ENCODE measurements at places on chromosomes 13 and 19.

DNA sequence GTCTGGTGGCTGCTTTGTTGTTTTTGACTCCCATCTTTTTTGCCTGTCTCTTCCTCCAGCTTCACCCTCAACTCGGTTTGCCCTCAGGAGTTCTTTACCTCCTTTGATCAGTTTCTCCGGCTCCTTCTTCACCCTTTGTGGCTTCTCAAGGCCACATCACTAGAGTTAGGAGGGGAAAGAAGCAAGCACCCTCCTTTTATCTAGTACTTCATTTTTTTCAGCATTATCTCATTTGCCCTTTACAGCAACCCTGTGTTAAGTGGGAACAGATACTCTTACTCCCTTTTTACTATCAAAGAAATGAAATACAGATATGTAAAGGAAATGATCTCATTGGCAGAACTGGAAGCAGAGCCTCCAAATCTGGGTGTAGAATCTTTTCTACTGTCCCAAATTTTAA is 26.9 kb downstream of the RAP2A start:
- DNase-seq = no peak

DNA sequence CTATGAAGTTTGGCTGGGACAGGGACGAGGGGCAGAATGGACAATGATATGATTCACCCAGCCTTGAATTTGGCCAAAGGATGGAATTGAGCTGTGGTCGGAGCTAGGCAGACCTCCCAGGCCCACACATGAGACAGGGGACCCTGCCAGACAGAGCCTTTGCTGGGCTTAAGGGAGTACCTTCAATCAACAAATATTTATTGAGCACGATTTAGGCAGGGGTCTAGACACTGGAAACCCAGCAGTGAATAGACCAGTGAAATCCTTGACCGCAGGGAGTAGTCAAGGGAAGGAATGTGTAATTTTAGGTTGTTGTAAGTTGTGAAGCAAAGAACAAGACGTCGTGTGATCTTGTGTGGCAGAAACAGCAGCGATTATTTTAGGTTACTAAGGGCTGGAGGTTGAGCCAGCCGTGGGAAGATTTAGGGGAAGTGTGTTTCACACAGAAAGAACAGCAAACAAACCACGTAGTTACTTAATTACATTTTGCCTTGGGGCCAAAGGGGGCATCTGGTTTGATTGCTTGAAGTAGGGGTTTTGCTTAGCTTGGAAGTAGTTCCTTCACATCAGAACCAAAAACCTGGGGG is 16.9 kb upstream of the AP1M2 start:
- DNase-seq = no peak

DNA sequence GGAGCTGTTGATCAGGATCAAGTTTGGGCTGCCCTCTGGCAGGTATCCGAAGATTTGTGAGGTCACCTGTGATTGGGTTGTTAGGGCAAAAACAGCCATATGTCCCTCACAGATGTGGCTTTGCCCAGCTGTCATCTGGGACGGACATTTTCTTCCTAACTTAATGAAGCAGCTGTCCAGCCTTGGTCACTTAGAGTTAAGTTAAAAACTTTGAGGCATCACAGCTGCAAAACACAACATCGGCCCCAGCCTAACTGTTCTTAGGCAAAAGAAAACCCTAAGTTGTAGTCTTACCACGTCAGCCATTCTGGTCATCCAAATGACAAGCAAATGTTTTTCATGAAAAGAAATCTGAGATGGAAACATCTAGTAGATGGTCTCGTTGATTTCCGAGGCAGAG is 318.4 kb downstream of the DCLK1 start:
- no peak for DNase-seq

GRCh38 chr13:77374786-77375185 is 47.9 kb upstream of the MYCBP2 start:
- no peak for DNase-seq

DNA sequence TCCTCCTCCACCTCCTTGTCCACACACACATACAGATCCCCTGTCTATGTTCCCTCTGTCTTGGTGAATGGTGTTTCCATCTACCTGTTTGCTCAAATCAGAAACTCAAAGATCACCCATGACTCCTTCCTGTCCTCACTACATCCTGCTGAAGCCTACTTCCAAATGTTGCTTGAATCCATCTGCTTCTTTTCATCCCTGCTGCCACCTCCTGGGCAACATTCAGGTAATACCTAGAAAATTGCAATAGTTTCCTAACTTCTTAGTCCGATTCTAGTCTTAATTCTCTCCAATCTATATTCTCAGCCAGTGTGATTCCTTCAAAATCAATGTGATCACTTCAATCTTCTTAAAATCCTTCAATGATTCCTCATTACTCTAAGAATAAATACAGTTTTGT is 155.5 kb upstream of the STARD13 start:
- no peak for DNase-seq

DNA sequence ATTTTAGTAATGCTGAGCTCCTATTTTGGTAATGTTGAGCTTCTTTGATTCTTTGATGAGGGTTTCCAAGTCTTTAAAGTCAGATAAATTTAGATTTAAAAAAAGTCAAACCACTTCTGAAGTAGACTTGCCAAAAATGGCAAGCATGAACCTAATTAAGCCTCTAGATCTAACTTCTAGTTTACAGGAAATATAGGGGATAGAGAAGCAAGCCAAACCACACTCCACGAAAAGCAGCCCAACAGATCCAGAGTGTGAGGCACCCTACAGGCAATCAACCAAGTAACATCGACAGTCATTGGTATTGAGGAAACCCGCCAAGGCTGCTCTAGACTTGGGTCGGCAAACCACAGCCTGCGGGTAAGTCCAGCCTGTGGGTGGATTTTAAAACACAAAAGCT is 3.7 kb downstream of the GGACT start:
- no peak for DNase-seq

DNA sequence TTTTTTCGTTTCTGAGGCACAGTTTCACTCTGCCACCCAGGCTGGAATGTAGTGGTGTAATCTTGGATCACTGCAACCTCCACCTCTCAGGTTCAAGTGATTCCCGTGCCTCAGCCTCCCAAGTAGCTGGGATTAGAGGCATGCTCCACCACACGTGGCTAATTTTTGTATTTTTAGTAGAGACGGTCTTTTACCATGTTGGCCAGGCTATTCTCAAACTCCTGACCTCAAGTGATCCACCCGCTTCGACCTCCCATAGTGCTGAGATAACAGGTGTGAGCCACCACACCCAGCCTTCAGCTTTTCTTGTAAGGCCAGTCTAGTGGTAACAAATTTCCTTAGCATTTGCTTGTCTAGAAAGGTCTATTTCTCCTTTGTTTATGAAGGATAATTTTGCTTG is 46.2 kb downstream of the ZNF568 start:
- DNase-seq = no peak

DNA sequence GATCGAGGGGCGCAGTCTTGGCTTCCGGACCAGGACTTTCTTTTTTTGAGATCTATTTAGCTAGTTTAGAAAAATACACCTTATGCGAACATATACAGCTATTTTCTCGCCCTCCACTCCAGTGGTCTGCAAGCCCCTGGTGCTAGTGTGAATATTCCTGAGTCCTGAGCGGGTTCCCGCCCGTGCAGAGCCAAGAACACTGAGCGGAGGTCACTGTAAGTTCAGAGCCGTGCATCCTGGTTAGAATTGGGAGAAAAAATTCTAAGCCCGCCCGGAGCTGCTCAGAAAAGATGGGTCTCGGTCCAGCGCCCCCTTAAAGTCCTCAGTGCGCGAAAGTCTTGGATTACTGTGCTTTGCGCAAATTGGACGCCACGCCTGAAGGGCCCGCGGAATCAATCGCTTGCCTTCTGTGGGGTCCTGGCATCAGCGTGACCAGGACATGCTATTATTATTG is 117.7 kb downstream of the KCNRG start:
- DNase-seq = no peak

GRCh38 chr19:17902701-17903100 is 30.1 kb upstream of the CCDC124 start:
- peak; percentile 12 for DNase-seq

- no peak for DNase-seq
These were observed 31.8 kb downstream of the TFDP1 start for GRCh38 chr13:113616281-113616906.

GRCh38 chr13:27372896-27373295 is 51.5 kb upstream of the GTF3A start:
- peak; percentile 65 for DNase-seq

DNA sequence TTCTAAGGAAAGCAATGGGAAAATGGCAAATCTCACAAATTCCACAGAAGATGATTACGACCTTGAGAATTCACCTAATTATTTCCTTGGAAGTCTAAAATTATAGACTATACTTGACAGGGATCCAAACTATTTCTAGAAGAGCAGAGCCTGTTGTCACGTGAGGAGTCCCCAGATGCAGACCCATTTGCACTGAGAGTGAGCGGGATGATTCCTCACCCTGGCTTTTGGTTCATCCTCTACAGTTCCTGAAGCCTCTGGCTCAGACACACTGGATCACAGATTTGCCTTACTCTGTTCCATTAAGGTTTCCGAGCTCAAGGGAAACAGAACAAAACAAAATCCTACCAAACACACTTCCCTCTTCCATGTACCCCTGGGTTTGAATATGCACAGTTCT is 23.0 kb upstream of the CYSLTR2 start:
- DNase-seq = no peak

DNA sequence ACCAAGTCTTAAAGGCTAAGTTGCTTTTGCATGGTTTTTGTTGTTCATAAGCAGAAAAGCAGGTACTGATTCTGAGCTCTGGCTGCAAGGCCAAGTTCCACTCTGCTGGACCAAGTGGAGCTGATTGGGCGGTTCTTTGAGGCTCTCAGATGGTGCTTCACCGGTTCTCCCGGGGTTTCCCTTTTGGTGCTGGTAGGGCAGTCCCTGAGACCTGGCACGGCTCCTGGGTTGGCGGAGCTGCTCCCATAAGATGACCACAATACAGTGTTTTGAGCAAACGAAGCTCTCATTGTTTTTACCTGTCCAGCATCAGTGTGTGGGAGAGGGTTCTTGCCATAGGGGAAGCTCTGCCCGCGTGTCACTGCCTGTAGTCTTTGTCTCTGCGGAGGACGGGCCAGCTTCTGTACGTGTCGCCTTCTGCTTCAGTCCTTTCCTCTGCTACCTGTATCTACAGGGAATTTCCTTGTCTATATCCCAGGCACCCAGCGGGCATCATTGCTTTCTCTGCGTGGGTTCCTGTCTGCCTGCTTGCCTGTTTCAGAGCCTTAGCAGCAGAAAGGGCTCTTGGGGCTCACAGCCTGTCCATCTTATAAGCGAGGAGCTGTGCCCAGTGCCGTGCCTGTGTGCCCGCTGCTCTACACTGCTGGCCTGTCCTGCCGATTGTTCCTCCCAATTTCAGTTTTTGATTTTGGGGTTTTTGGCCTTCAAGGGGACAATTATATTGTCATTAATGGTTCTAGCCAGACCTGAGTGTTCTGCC is 2.3 kb downstream of the U2AF2 start:
- no peak for DNase-seq

- DNase-seq = no peak
These were observed 242.4 kb upstream of the TMTC4 start for GRCh38 chr13:100917011-100917410.

DNA sequence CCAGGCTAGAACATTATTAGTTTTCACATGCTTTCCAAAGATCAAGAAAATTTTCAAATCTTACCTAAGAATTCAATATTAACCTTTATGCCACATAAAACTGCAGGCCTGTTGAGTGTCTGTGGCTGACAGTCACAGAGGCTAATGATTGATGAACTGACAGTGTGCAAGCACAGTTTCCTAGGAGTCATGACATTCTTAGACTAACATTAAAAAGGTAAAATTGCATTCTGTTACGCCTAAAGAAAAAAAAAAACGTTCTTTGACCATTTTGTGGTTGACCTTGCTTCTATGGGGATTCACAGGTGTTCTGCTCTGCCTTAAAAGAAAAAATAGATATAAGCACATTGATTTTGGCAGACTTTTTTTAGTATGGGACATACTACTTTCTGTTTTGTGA is 1776.2 kb downstream of the PCDH9 start:
- DNase-seq = no peak

- DNase-seq = no peak
These were observed 955 bp downstream of the LILRA5 start for GRCh38 chr19:54312011-54312410.

Measured in NCI-H1105 treated with DMSO at 0.1 percent for 48 hours (cell line).